ENCODE measurements at places on chromosomes 3 and 15. TPM values are rescaled to one million over a fixed set of nuclear protein-coding genes. Genes with fewer than 3 reads are reported as not detected.
A peak's percentile ranks its signal among the peaks of the same experiment; 100 is the strongest.

Gene LXN
- 22.6 TPM for total RNA-seq

Gene CDC25A
- total RNA-seq: 8.8 TPM

Gene DTX3L
- 17.7 TPM for total RNA-seq

Gene ROBO2
- 11.0 TPM for total RNA-seq

Gene SH3GL3
- 3.9 TPM for total RNA-seq

Gene GPR27
- 1.2 TPM for total RNA-seq

Gene PLD1
- 35.6 TPM for total RNA-seq

Gene CFAP161
- 8.6 TPM for total RNA-seq

Gene SEMA6D
- total RNA-seq: 34.9 TPM

Gene CFAP44
- total RNA-seq: 8.1 TPM

DNA sequence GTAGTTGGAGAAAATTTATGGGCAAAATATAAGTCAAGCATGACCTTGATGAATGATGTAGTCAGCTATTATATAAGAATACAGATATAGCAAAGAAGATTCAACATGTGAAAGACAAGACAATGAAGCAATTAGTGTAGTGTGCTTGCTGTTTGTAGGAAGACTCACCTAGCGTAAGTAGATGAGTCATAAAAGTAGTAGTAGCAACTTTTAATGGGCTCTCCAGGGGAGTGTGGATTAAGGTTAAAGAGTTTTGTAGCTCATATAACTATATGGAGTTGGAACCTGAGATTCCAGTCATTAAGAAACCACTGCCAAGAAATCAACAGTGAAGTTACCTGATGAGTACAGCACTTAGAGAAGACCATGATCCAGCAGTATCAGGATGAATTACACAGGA is 444.7 kb upstream of the CNTN3 start:
- no peak overlapping the region for H3K27ac ChIP-seq
- H3K4me1 ChIP-seq: no peaks in the 10 kb centered on the region
- no peaks in the 10 kb centered on the region for H3K27me3 ChIP-seq

- H3K27ac ChIP-seq: no peak overlapping the region
- no peaks in the 10 kb centered on the region for H3K36me3 ChIP-seq
- DNase-seq: no peak
- H3K4me1 ChIP-seq: no peaks in the 10 kb centered on the region
- H3K4me3 ChIP-seq: no peak overlapping the region
- H3K27me3 ChIP-seq: no peaks in the 10 kb centered on the region
These were observed 176.0 kb upstream of the BCHE start for GRCh38 chr3:166013073-166013679.

DNA sequence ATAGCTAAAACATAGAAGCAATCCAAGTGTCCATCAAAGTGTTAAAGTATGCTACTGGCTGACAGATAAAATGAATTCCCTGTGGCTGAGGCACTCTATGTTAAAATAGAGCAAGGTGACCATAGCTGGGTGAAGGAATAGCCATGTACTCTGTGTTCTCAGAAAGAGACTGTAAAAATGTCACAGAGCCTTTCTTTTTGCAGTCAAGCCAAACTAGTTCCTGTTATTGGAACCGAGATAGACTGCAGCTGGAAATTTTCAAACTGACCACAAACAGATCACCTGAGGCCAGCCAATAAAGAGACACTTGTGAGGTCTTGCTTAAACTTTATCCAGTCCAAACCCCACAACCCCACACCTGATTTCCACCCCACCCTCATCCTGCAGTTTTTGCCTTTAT is 422.8 kb upstream of the NAALADL2 start:
- H3K27me3 ChIP-seq: no peaks in the 10 kb centered on the region
- no peak overlapping the region for H3K27ac ChIP-seq
- H3K4me1 ChIP-seq: peaks cover 9% of the 10 kb centered on the region
- H3K4me3 ChIP-seq: no peak overlapping the region

DNA sequence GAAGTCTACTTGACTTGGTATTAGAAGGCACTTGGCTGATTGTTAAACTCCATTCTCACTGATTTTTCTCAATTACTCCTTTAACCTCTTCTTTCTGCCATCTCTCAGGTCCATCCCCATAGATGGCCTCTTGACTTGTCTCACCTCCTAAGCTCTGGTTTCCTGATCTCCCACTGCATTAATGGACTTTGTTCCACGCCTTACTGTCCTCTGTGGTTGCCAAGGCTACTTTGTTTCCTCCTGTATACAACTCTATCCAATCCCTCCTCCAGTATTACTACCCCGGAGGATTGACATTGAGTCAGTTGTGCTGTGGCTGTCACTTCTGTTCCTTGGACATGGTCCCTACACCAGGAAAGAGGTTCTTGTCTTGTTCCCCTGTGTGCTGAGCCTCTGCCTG is 10.6 kb upstream of the GLCE start:
- DNase-seq: no peak
- H3K4me3 ChIP-seq: no peak overlapping the region
- H3K27me3 ChIP-seq: no peaks in the 10 kb centered on the region
- no peaks in the 10 kb centered on the region for H3K36me3 ChIP-seq
- no peaks in the 10 kb centered on the region for H3K4me1 ChIP-seq

GRCh38 chr3:120089089-120089488 is 5.2 kb downstream of the GSK3B start:
- H3K4me1 ChIP-seq: peaks cover 57% of the 10 kb centered on the region
- H3K27me3 ChIP-seq: no peaks in the 10 kb centered on the region
- H3K27ac ChIP-seq: no peak overlapping the region
- H3K36me3 ChIP-seq: no peaks in the 10 kb centered on the region

GRCh38 chr3:86785386-86785785 is 205.6 kb downstream of the VGLL3 start:
- no peak overlapping the region for H3K27ac ChIP-seq
- H3K27me3 ChIP-seq: no peaks in the 10 kb centered on the region
- no peaks in the 10 kb centered on the region for H3K36me3 ChIP-seq
- no peak overlapping the region for H3K4me3 ChIP-seq
- DNase-seq: no peak

- no peak overlapping the region for H3K27ac ChIP-seq
- no peak for DNase-seq
- H3K27me3 ChIP-seq: no peaks in the 10 kb centered on the region
- no peaks in the 10 kb centered on the region for H3K4me1 ChIP-seq
These were observed 38.8 kb upstream of the MLF1 start for GRCh38 chr3:158532099-158532734.

GRCh38 chr3:56205406-56205805 is 262.9 kb downstream of the ERC2 start:
- DNase-seq: no peak
- H3K27me3 ChIP-seq: no peaks in the 10 kb centered on the region
- no peak overlapping the region for H3K4me3 ChIP-seq

GRCh38 chr3:90069748-90070147 is 962.3 kb downstream of the EPHA3 start:
- no peak for DNase-seq
- no peak overlapping the region for H3K27ac ChIP-seq
- H3K4me1 ChIP-seq: no peaks in the 10 kb centered on the region
- no peaks in the 10 kb centered on the region for H3K27me3 ChIP-seq

DNA sequence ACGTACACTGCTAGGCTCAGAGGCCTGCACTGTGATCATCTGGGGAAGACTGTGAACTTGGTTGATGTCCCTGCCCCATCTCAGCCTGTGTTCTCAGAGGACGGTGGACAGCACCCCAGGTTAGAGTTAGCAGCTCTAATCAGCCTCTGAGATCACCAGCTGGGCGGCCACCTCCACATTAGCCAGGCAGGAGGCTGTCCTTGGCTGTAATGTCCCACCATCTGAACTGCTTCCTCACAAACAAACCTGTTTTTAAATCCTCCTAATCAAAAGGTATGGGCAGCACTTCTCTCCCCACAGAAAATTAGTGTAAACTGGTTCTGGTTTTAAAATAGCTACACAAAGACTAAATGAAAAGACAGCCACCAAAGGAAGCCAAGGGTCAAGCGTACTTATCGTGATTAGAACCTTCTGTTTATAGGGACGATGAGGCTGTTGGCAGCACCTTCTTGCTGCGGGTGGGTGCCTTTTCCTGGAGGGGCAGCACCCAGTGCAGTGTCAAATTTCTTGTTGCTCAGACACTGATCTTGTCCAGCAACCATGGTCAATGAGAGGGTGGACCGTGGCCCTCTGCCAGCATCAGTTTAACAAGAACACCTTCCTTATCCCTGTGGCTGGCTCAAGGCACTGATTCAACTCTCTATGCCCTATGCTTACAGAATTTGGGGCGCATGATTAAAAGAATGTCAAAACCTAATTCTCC is 24.6 kb downstream of the ACSBG1 start:
- peaks cover 61% of the 10 kb centered on the region for H3K4me1 ChIP-seq
- H3K27ac ChIP-seq: no peak overlapping the region
- H3K4me3 ChIP-seq: no peak overlapping the region
- no peaks in the 10 kb centered on the region for H3K36me3 ChIP-seq
- H3K27me3 ChIP-seq: no peaks in the 10 kb centered on the region

GRCh38 chr15:70259028-70259424 is 161.3 kb upstream of the TLE3 start:
- DNase-seq: no peak
- H3K4me1 ChIP-seq: peaks cover 17% of the 10 kb centered on the region
- no peaks in the 10 kb centered on the region for H3K27me3 ChIP-seq

GRCh38 chr3:46883054-46883829 is 5.7 kb downstream of the PTH1R start:
- H3K4me1 ChIP-seq: peaks cover 52% of the 10 kb centered on the region
- H3K27me3 ChIP-seq: no peaks in the 10 kb centered on the region
- H3K27ac ChIP-seq: peak overlapping the region; percentile 89
- no peaks in the 10 kb centered on the region for H3K36me3 ChIP-seq

- H3K36me3 ChIP-seq: no peaks in the 10 kb centered on the region
- H3K4me1 ChIP-seq: no peaks in the 10 kb centered on the region
- no peaks in the 10 kb centered on the region for H3K27me3 ChIP-seq
- no peak overlapping the region for H3K27ac ChIP-seq
- DNase-seq: no peak
These were observed 29.5 kb upstream of the SNRK start for GRCh38 chr3:43256714-43257461.

GRCh38 chr3:162760789-162761188 is 1264.2 kb downstream of the OTOL1 start:
- H3K36me3 ChIP-seq: no peaks in the 10 kb centered on the region
- H3K4me1 ChIP-seq: no peaks in the 10 kb centered on the region
- no peak overlapping the region for H3K27ac ChIP-seq
- no peaks in the 10 kb centered on the region for H3K27me3 ChIP-seq
- no peak for DNase-seq

GRCh38 chr3:171239757-171240503 is 213.4 kb upstream of the SLC2A2 start:
- H3K27me3 ChIP-seq: no peaks in the 10 kb centered on the region
- H3K27ac ChIP-seq: no peak overlapping the region
- DNase-seq: no peak
- H3K4me3 ChIP-seq: no peak overlapping the region
- H3K4me1 ChIP-seq: peaks cover 4% of the 10 kb centered on the region
- no peaks in the 10 kb centered on the region for H3K36me3 ChIP-seq

GRCh38 chr3:72582211-72582878 is 265.9 kb downstream of the SHQ1 start:
- no peaks in the 10 kb centered on the region for H3K27me3 ChIP-seq
- H3K4me1 ChIP-seq: no peaks in the 10 kb centered on the region

DNA sequence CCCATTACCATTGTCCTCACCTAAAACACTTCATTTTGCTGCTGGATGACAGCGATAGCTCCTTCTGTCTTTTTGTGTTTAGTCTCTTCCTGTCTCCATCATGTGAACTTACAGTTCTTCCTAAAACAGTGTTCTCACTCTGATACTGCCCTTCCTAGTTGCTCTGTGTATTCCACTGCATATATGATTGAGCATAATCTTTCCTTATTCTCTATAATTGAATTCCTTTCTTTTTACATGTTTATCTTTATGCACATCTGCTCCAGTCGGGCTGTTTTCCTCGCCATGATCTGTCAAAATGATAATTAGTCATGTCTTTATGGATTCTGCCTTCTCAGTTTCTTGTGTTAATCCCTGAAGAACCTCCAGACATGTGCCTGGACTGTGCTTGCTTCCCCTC is 405.1 kb upstream of the SEMA6D start:
- DNase-seq: no peak
- no peak overlapping the region for H3K4me3 ChIP-seq
- no peak overlapping the region for H3K27ac ChIP-seq
- no peaks in the 10 kb centered on the region for H3K4me1 ChIP-seq
- no peaks in the 10 kb centered on the region for H3K36me3 ChIP-seq

DNA sequence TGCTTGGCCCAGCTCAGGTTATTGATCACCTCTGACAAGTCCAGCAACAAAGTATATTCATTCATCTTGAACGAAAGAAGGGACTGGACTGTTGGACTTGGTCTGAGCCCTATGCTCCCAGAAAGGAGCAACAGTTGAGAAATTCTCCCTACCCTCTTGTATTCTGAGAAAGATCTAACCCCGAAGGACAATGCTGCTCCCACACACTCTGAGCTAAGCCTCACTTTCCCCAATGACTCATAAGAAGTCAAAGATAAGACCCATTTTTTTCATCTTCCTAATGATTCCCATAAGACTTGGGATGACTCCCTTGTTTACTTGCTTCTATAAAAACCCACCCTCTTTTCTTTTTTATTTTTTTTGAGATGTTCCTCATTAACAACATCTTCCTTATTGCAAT is 549.4 kb upstream of the MDFIC2 start:
- H3K27ac ChIP-seq: no peak overlapping the region
- no peak for DNase-seq
- H3K4me3 ChIP-seq: no peak overlapping the region
- no peaks in the 10 kb centered on the region for H3K36me3 ChIP-seq
- no peaks in the 10 kb centered on the region for H3K27me3 ChIP-seq

DNA sequence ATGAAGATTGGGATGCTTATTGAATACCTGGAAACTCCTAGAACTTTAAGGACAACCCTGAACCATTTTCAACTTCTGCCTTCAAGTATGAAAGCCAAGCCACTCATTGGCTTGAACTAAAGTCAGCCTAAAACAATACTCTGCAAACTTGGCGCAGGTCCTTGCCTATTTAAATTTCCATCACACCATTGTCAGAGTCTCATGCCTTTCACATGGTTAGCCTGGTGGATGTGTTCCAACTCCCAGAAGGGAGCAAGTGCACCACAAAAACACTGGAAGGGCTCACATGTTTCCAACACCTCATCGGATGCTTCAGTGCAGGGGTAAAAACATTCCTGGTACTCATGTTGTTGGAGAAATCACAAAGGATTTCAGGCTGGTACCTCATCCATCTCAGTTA is 511.6 kb upstream of the MDFIC2 start:
- H3K27ac ChIP-seq: no peak overlapping the region
- H3K27me3 ChIP-seq: no peaks in the 10 kb centered on the region
- no peak for DNase-seq
- H3K36me3 ChIP-seq: no peaks in the 10 kb centered on the region
- no peaks in the 10 kb centered on the region for H3K4me1 ChIP-seq
- no peak overlapping the region for H3K4me3 ChIP-seq

DNA sequence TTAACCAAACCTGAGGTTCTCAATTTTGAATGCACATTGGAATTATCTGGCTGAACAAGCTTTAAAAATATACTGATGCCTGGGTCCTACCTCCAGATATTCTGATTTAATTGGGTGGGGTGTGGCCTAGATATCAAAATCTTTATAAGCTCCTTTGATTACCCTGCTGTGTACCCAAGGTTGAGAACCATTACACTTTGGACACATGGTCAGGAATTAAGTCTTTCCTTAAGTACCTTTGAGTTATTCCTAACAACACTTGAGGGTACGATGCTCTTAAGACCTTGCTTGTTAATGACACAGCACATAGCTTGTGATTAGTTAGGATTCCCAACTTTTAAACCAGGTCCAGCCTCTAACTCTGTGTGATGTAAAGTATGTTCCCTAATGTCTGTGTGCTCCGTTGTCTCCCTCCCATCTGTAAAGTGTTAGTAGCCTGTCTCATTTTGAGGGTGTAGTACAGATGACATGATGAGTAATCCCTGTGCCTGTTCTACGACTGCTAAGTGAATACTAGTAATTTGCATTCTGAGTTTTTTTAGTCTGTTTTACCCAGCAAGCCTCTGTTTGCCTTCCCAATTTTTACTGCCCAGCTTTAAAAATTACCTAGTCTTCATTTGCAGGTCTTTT is 154.9 kb downstream of the KLHL25 start:
- no peak for DNase-seq
- H3K4me3 ChIP-seq: no peak overlapping the region
- H3K27ac ChIP-seq: peak overlapping the region; percentile 52
- H3K4me1 ChIP-seq: peaks cover 50% of the 10 kb centered on the region

All from vagina (tissue), 2 donors.